M059J (cell line): ENCODE measurements at places on chromosomes 12 and 14.
A peak's percentile ranks its signal among the peaks of the same experiment; 100 is the strongest.

GRCh38 chr12:73731658-73732057, 806.0 kb upstream of the ATXN7L3B start:
- DNase-seq = peak; percentile 5

DNA sequence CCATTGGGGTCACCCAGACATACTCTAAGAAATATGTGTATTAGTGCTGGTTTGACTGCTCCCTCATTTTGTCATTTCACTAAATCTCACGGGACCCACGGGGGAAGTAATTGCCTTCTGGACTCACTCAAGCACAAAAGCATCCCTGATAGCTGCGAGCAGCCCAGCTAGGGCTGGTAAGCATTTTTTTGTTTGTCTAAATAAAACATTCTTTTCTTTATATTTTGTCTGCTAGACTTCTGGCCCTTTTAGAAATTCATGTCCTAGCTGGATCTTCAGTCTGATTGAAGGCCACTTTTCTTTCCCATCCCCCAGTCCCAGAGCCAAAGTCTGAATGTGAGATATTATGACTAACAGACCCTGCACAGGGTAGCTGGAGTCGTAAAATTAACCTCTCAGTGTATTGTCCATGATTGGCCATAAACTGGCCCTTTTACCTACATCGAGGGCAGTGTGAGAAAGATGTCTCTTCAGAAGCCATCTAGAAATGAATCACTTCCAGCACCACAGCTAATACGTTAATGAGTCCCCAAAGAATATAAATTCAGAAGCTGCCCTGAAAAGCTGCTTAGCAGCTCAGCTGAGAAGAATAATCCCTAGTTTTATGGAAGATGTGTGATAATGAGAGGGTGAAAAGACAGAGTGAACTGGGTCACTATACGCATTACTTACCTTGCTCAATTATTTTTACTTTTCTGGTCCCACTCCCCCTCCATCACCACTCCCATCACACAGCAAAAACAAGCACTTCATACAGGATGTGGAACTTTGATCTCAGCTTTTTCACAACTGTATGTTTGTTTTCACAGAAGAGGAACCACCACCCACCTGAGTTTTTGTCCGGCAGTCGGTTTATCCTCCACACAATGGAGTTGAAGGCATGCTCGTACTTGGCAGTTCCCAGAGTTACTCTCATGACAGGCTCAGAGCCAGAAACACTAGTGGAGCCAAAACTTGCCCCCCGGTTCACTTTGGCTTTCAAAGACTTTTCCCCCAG, 55.6 kb upstream of the GTF2A1 start:
- DNase-seq = no peak

DNA sequence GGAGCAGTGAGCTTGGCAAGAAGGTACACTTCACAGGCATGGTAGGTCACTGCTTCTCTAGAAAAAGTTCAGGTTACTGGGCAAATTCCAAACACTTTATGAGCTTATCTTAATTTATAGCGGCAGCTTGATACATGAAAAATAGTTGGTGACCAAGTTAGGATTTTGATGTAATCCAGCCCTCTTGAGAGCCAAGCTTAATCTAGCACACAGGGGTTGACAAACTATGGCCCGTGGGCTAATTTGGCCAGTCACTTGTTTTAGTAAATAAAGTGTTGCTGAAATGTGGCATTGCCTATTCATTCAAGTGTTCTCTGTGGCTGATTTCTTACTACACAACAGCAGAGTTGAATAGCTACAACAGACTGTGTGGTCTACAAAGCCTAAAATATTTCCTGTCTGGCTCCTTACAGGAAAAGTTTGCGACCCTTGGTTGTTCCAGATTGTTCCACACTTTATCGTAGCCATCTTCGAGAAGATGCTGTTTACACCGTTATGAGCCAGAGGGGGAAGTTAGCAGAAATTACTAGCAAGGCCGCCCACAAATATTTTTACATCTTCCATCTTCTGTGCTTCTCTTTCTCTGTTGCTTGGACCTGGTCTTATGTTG, 120.9 kb downstream of the DAAM1 start:
- DNase-seq = no peak

GRCh38 chr12:107374161-107374840, 281.0 kb upstream of the CRY1 start:
- no peak for DNase-seq

DNA sequence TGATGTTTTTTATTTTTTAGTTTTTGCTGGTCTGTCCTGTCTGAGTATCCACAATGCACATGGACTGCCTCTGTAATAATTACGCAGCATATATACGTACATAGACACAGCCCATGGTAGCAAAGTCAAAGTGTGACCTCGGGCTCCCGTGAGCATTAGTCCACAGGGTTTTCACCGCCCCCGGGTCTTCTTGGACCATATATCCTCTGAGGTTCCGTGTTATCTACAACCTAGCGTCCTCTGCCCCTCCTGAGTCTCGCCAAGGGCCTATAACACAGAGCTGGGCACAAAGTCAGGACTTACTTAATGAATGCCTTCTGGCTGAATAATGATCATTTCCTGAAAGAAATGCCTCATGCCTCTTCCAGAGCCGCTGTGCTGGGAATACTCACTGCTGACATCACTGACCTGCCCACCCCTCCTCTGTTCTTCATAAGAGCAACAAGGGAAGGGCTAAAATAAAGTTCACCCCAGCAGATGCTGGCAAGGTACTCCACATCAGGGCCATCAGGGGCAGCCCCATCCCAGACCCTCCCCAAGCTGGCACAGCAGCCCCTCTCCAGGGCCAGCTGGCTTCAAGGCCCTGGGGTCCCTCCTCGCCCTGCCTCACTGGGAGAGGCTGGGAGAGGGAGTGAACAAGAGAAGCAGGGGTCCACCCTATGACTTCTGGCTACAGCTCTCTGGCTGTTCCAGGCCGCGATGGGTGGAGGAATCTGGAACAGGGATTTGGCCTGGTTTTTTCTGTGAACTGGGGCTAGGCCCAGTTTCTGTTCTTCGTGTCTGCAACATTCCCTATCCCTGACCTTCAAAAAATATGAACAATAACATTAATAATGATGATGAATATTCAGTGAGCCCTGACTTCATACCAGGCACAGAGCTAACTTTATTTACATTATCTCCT, 7.9 kb downstream of the HDAC7 start:
- DNase-seq = peak; percentile 55
